ENCODE measurements at places on chromosomes 12 and 14.

- no peak for DNase-seq
These were observed 86.5 kb downstream of the PPM1H start for GRCh38 chr12:62848418-62848817.

- DNase-seq, result no peak
These were observed 96.2 kb downstream of the CIT start for GRCh38 chr12:119780786-119781434.

DNA sequence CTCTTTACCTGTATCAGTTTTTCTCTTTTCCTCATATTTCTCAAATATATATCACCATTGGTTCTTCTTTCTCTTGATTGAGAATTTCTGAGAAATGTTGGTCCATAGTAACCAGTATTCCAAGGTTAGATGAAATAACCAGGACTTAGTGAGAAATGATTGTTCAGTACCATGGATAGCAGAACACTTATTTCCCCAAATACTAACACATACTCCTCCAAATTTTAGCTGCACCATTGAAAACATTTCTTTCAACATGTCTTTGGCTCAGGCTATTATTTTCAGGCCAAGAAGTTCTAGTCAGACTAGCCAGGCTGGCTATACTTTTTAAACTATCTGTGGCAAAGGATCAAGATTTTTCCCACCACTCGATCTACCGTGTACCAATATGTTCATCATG is 113.3 kb downstream of the PTPRO start:
- DNase-seq, result no peak

GRCh38 chr12:78442454-78442801 is 422.1 kb upstream of the SYT1 start:
- no peak for DNase-seq

GRCh38 chr12:108890208-108890607 is 10.3 kb downstream of the DAO start:
- no peak for DNase-seq

- no peak for DNase-seq
These were observed 1.2 kb downstream of the SLC35F4 start for GRCh38 chr14:57864659-57865058.

- no peak for DNase-seq
These were observed 1.8 kb downstream of the BDKRB2 start for GRCh38 chr14:96206461-96206860.
